ENCODE measurements at places on chromosomes 2 and 18. TPM values are rescaled to one million over a fixed set of nuclear protein-coding genes. Genes with fewer than 3 reads are reported as not detected.

GALNT3 gene
- total RNA-seq, result 96.3 TPM

PNO1 gene
- 5.5 TPM for total RNA-seq

GULP1 gene
- total RNA-seq, result 9.6 TPM

GRCh38 chr2:3223080-3223923, 154.3 kb downstream of the EIPR1 start:
- DNase-seq, result no peak

MPV17 gene
- 26.6 TPM for total RNA-seq

DNA sequence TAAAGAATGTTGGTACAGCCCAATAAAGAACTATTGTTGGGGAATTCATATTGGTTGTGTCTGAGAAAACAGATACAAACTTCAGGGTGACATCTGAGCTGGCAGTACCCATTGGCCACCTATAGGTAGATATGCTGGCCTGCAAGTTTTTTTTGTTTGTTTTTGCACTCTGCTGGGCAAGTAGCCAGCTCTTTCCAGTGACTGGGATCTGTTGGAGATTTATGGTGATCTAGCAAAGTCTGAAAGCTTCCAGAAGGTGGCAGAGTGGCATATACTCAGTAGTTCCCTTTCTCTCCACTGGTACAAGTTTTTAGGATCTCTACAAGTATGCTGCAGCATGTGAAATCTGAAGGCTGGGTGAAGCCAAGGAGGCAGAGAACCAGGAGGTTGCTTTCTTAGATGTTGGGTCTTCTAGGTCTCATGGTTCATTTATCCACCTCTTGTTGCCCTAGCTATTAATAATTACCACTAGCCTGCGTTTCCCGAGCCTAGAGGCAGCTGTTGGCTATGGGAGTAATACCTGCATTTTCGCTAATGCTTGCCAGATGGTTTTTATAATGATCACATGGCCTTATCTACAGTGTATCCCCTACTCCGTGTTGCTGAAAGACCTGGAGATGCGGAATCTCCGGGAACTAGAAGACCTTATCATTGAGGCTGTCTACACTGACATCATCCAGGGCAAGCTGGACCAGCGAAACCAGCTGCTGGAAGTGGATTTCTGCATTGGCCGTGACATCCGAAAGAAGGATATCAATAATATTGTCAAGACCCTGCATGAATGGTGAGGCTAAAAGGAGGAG, 9.5 kb downstream of the COPS7B start:
- DNase-seq, result peak; percentile 79

DNA sequence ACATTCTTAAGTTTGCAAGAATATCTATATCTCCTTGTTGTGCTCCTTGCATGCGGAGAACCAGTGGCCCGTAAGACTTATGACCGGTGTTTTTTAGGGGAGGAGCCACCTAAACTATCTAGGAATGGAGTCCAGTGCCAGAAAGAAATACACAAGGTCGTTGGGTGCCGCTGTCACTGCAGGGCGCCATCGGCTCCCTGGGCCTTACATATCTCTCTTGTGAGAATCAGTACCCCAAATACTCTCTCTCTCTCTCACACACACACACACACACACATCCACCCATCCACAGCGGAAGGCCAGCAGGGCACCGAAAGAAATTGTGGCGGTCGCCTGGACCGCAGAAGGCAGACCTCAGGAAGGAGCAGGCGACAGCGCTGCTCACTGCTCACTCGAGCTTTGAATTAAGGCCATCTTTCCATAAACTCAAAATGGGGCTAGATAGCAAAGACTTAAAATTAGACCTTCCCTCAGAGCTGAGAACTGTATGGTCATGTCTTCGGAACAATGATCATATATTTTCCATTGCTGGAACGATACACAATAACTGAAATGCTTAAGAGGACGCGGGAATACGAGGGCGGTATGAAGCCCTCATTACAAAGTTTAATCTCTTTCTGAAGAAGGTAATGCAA, 10.4 kb downstream of the NR4A2 start:
- peak; percentile 39 for DNase-seq

GRCh38 chr2:151410485-151410834, 758 bp downstream of the RIF1 start:
- peak; percentile 52 for DNase-seq

TMEM87B gene
- total RNA-seq, result 72.6 TPM

DNA sequence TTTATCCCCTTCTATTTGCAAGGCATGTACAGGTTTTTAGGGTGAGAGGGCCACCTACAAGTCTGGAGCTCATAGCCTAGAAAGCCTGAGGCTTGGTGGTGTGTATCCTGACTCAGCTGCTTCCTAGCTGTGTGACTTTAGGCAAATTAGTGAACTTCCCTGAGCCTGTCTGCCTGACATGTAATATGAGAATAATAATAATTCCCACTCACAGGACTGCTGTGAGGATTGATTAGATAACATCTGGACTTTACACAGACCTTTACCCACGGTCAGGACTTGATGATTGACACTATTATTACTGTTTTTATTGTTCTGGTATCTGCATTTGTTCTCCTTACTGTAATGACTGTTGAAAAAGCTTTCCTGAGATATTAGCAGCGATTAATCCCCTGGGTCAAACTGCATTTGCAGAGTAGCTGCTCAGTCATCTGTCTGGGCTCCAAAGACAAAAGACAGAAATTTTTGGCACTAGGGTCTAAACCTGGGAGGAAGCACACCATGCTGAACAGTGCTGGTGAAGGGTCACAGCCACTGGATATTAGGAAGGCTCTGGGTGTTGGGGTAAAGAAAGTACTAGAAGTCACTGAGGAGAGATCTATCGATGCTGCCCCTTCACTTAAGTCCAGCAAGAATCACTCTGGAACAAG, 276.5 kb upstream of the FN1 start:
- DNase-seq, result no peak

DNA sequence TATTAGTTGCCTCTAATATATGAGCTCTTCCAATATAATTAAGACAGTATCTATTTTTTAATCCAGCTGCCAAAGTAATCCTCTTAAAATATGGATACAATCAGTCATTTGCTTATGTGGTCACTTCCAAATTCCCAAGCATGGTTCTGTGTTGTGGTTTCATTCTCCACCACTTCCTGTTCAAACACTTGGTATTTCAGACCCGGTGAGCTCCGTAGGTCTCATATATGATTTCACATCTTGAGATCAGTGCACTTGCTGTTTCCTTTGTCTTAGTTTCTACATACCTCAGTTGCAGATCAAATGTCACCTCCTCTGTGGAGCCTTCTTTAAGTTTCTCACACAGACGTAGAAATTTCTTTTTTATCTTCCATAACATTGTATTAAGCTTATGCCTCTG, 254.2 kb downstream of the KCNS3 start:
- no peak for DNase-seq

- DNase-seq, result no peak
Measured at GRCh38 chr2:13884291-13884976, 748.1 kb upstream of the LRATD1 start.

DNA sequence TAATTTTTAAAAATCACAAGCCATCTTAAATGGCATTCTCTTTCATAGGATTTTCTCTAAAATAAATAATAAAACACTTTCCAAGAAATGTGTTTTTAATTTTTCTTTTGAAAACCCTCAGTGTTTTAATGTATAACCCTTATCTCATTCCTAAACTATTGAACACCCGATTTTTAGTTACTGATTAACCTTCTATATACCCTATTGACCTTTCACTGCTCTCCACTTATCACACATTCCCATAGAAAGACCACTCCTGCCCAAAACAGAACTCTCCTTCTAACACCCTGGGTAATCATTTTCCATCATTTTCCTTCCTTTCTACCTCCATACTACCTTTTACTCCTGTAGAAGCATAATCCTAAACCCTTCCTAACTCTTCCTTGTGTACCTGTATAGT, 102.4 kb downstream of the EPC2 start:
- no peak for DNase-seq

DNA sequence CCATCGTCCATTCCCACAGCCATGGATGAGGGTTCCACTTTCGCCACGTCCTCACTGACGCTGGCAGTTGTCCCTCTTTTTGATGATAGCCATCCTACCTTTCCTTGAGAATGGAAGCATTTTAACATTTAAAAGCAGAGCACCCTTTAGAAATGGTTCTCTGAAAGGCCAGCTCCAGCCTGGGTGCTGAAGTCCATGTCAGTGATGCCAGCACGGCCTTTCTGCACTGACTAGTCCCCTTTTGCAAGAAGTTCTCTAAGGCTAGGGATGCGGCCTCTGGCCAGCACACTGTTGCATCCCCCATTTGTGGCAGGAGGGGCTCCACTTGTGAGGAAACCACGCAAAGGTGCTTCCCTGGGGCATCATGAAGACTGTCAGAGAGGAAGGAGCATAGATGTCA, 203.5 kb downstream of the MGAT5 start:
- DNase-seq, result no peak

EMILIN1 gene
- total RNA-seq, result 41.6 TPM

- DNase-seq, result peak; percentile 52
Measured at GRCh38 chr18:21242141-21242779, at the start of gene GREB1L. Gene GREB1L, plus strand, starts transcription at chr18:21242232. Its CDS starts 141,287 bp downstream, at chr18:21383519.

NYAP2 gene
- total RNA-seq, result not detected

GRCh38 chr2:47735912-47736311, 47.0 kb upstream of the MSH6 start:
- no peak for DNase-seq

DNA sequence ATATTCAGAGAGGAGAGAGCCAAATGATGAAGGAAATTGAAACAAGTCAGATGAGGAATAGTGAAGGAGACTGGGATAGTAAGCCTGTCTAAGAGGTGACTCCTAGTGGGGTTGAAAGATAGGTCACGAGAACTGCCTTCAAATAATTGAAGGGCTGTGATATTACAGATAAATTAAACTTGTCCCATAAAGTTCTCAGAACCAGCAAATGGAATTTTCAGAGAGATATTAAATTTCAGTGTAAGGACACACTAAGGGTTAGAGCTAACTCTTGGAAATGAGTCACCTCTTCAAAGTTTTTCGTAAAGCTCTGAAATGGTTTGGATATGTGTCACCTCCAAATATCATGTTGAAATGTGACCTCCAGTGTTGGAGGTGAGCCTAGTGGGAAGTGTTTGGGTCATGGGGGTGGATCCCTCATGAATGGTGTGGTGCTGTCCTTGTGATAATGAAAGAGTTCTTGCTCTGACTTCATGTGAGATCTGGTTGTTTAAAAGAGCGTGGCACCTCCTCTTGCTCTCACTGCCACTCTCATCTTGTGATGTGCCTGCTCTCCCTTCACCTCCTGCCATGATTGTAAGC, 87.3 kb downstream of the BABAM2 start:
- DNase-seq, result no peak

DNA sequence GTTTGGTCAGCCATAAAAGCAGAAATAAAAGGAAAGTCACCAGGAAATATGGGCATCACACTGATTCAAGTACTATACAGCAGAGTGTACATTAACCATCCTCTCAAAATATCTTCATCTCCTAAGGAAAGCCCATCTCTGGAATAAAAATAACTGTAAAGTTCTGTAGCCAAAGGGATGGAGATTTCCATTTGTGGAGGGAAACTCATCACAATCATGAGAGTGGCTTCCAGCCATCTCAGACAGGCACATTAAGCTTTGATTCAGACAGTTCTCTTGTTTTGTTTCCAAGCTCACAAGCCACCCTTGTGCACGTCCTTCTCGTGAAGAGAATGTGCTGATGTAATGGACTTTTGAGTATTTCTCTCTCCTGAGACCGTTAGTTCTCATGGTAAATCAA, 695.5 kb downstream of the LRRTM4 start:
- no peak for DNase-seq

- no peak for DNase-seq
Measured at GRCh38 chr18:74898965-74899364, 301.3 kb downstream of the ZNF407 start.

CHRND gene
- not detected for total RNA-seq

- no peak for DNase-seq
Measured at GRCh38 chr2:10499275-10499907, 51.3 kb upstream of the ODC1 start.

DNA sequence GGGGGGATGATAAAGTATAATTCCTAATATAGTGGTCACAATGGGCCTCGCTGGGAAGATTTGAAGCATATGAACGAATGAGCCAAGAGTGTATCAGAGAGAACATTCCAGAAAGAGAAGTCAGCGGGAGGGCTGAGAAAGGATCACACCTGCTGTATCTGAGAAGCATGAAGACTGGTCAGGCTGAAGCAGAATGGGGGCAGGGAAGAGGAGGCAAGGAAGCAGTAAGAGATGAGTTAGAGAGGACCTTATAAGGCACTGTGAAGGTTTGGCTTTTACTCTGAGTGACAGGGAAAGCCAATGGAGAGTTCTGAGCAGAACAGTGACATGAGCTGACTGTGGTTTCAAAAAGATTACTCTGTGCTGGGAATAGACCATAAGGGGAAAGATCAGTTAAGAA, 73.5 kb downstream of the CHN1 start:
- DNase-seq, result no peak

DNA sequence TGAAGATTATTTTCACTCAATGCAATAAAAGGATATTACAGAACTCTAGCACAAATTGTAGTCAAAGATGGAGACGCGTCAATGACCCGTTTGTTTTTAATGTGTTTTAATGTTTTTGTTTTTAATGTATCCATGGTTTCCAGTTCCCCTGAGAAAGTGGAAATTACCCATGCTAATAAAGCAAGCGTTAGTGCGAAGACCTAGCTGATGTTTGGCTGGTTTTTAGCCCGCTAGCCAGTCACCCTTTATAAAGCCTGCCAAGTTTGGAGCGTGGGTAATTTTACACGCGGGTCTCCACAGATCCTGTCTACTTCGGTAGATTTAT, 430 bp upstream of the CHMP1B start:
- no peak for DNase-seq

GRCh38 chr2:136468799-136469369, 296.5 kb upstream of the THSD7B start:
- DNase-seq, result no peak

LRP1B gene
- 0.59 TPM for total RNA-seq

DNA sequence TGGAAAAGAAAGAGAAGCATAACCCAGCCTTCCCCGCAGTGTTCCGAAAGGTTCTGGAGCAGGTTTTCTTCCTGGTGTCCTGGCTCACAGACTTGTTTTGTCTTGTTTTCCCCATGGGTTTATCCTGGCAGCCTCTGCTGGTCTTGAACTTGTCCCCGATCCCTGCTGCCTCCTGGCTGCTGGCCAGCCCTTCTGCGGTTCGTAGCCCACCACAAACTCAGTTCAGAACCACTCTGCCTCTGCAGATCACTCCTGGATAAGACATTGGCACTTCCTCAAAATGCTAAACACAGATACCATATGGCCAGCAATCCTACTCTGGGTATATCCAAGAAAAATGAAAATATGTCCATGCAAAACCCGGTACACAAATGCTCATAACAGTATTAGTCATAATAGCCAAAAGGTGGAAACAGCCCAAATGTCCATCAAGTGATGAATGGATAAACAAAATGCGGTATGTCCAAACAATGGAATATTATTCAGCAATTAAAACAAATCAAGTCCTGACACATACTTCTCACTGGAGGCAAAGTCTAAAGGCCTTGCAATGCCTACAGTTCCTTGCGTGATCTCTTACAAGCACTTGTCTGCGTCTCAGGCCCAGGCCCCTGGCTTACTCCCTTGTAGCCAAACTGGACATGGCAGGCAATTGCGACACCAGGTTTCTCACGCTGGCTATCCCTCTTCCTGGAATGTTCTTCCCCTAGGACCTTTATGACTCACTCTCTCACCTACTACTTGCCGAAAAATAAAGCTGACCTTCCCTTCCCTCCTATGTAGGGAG, 28.0 kb upstream of the ARHGEF4 start:
- no peak for DNase-seq

GALNT14 gene
- total RNA-seq, result not detected

OXER1 gene
- total RNA-seq, result 2.9 TPM

Data from left colon (tissue), 2 donors.